ENCODE measurements at places on chromosomes 5 and 9.

DNA sequence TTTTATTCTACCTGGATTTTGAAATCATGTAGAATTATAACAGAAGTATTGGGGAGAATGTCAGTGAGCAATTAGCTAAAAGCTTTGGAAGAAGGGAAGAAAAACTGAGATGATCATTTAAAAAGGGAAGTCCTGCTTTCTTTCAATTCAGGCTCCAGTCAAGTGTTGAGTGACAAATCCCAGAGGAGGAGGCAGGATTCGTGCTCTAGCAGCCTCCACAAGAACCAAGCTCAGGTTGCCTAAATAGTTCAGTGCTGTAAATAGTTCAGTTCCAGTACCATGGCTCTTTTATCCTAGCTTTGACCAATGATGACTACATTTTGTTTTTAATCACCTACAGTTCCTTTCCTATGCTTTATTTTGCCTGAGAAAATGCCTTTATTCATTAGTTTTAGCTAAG lies 204.9 kb upstream of the NREP start:
- H3K36me3 ChIP-seq, result no peaks in the 10 kb centered on the region
- no peaks in the 10 kb centered on the region for H3K27me3 ChIP-seq
- H3K4me1 ChIP-seq, result no peaks in the 10 kb centered on the region
- no peak overlapping the region for H3K27ac ChIP-seq
- H3K4me3 ChIP-seq, result no peak overlapping the region

GRCh38 chr9:70881333-70881732 lies 240.1 kb downstream of the TRPM3 start:
- DNase-seq, result no peak
- H3K27me3 ChIP-seq, result no peaks in the 10 kb centered on the region
- no peaks in the 10 kb centered on the region for H3K4me1 ChIP-seq
- no peaks in the 10 kb centered on the region for H3K36me3 ChIP-seq
- H3K27ac ChIP-seq, result no peak overlapping the region
- no peak overlapping the region for H3K4me3 ChIP-seq

DNA sequence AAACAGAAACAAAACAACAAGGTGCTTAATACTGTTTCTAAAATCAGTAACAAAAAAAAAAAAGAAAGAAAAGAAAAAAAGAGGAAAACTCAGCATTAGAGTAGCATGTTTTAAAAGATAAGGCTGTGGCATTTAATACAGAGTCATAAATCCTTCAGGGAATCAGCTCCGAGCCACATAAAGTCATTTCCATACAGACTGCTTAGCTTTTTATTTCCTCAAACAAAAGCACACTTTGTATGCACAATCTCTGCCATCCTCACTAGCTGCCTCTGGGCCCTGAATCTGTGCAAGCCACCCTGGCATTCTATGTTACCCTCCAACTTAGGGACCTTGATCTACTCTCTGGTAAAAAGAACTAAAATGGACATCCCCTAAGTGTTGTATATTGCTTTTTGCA lies 87.6 kb downstream of the SEMA6A start:
- H3K27me3 ChIP-seq, result no peaks in the 10 kb centered on the region
- no peak overlapping the region for H3K4me3 ChIP-seq
- no peaks in the 10 kb centered on the region for H3K36me3 ChIP-seq
- no peaks in the 10 kb centered on the region for H3K4me1 ChIP-seq

- H3K27me3 ChIP-seq, result no peaks in the 10 kb centered on the region
- no peak for DNase-seq
- no peak overlapping the region for H3K27ac ChIP-seq
- H3K4me1 ChIP-seq, result no peaks in the 10 kb centered on the region
- H3K4me3 ChIP-seq, result no peak overlapping the region
Measured at GRCh38 chr5:9513827-9514226, 32.0 kb downstream of the SEMA5A start.

- no peak overlapping the region for H3K4me3 ChIP-seq
- H3K27me3 ChIP-seq, result no peaks in the 10 kb centered on the region
- no peaks in the 10 kb centered on the region for H3K36me3 ChIP-seq
- no peak for DNase-seq
- no peak overlapping the region for H3K27ac ChIP-seq
- no peaks in the 10 kb centered on the region for H3K4me1 ChIP-seq
Measured at GRCh38 chr5:145689235-145689634, 145.9 kb downstream of the PRELID2 start.

DNA sequence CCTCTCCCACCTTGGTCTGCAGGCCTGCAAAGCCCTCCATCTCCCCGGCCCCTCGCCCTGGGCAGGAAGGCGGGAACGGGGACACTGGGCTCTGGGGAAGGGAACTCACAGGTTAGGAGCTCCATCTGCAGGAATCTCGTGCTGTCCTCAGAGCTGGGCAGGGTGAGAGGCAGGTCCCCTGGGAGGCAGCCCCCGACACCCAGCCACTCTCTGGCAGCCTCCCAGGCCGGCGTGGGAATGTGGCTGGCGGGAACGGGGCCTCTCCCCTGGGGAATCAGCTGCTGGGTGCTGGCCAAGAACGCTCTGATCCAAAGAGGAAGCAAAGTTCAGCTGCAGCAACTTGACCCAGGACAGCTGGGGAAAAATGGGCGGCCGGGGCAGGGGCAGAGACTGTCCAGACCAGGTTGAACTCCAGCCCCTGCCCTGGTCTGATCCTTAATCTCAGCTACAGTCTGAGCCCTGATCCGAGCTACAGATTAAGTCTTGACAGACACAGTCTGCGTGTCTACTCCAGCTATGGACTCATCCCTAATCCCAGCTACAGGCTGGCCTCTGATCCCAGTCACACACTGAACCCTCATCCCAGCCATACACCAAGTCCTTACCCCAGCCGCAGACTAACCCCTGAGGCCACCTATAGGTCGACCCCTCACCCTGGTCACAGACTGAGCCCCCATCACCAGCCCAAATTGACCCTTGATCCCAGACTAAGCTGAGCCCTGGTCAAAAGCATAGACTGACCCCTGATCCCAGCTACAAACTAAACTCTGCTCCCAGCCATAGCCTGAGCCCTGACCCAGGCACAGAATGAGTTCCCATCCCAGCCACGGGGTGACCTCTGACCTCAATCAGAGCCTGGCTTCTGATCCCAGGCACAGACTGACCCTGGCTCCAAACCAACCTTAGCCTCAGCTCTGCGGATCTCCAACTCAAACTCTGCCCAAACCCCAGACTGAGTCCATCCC lies 37.3 kb upstream of the EGFL7 start:
- peak overlapping the region; percentile 27 for H3K27ac ChIP-seq
- no peaks in the 10 kb centered on the region for H3K27me3 ChIP-seq
- peak; percentile 73 for DNase-seq
- no peak overlapping the region for H3K4me3 ChIP-seq
- peaks cover 6% of the 10 kb centered on the region for H3K4me1 ChIP-seq

DNA sequence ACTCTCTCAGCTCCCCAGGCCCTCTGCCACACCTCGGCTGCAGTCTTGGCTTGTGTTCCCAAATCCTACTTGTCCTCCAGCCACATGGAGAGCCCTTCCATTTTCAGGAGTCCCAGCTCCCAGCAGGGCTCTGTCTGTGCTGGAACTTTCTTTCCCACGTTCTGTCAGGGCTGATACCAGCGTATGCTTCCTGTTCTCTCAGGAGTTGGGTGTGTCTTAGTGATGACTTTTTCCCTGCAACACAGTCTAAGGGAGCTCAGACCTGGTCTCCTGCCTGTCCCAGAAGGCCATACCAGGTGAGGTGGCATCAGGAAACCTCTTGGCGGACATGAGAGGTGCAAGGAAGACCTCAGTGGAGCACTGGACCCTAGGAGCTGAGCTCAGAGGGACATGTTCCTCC lies 226.5 kb downstream of the HSPA4 start:
- no peak for DNase-seq
- no peaks in the 10 kb centered on the region for H3K27me3 ChIP-seq
- no peak overlapping the region for H3K27ac ChIP-seq
- H3K36me3 ChIP-seq, result no peaks in the 10 kb centered on the region
- no peak overlapping the region for H3K4me3 ChIP-seq

DNA sequence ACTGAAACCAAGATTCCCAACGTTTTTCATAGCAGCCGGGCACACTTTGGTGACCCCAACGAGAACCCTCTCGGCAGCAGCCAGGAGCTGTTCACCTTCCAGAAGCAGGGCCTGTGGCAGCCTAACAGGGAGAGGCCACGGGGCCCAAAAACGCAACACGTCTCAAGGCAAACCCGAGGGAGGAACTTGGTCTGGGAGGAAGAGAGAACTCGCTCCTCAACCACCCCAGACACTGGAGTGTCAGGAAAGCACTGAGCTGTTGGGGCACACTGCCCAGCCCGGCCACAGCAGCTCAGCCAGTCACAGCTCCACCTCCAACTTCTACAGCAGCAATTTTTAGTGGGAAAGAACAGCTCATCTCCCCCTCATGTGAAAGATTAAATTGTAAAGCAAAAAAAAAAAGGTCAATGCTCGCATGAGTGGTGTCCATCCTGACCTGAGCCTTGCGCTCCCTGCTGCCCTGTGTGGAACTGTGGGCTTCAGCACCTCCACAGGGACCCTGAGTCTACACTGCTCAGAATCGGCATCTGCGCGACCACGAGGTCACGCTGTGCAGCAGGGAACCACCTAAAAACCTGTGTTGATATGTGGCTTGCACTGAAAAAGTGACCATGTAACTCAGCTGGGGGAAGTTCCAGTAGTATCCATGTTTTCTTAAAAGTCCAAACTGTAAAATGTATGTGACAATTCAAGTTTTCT lies 55.0 kb downstream of the IPPK start:
- H3K36me3 ChIP-seq, result no peaks in the 10 kb centered on the region
- peak overlapping the region; percentile 84 for H3K27ac ChIP-seq
- peaks cover 13% of the 10 kb centered on the region for H3K4me1 ChIP-seq
- DNase-seq, result no peak
- no peak overlapping the region for H3K4me3 ChIP-seq
- no peaks in the 10 kb centered on the region for H3K27me3 ChIP-seq

DNA sequence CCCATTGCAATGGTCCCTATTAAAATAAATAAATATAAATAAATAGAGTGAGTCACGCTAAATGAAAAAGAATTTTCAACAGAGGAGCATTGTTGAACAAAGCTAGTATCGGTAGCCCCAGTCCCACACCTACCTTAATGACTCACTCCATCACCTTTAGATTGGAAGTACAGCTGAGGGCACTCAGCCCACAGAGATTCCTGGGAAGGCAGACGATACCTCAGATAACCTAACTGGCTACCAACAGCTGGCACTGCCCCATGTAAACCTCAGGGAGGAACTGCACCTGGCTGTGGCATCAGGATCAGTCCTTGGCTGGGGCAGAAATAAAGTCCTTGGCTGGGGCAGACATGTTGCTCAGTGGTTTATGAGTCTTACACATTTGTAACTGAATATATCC lies 49.3 kb downstream of the SPRY4 start:
- no peaks in the 10 kb centered on the region for H3K4me1 ChIP-seq
- H3K27ac ChIP-seq, result no peak overlapping the region
- no peak overlapping the region for H3K4me3 ChIP-seq
- H3K36me3 ChIP-seq, result no peaks in the 10 kb centered on the region
- H3K27me3 ChIP-seq, result no peaks in the 10 kb centered on the region

GRCh38 chr5:64315778-64316177 lies 150.1 kb downstream of the RNF180 start:
- H3K4me3 ChIP-seq, result no peak overlapping the region
- H3K27me3 ChIP-seq, result no peaks in the 10 kb centered on the region
- H3K27ac ChIP-seq, result no peak overlapping the region
- H3K4me1 ChIP-seq, result no peaks in the 10 kb centered on the region
- H3K36me3 ChIP-seq, result no peaks in the 10 kb centered on the region

DNA sequence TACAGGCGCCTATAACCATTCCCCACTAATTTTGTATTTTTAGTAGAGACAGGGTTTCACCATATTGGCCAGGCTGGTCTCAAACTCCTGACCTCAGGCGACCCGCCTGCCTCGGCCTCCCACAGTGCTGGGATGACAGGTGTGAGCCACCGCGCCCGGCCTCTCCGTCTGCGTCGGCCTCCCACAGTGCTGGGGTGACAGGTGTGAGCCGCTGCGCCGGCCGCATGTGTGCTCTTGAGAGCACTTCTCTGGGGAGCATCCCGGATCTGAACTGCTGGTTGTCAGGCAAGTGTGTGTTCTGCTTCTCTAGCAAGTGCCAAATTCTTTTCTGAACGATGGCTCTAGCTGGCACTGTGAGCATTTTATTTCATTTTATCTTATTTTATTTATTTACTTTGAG lies 3.7 kb upstream of the ENTPD2 start:
- DNase-seq, result no peak
- peaks cover 5% of the 10 kb centered on the region for H3K27me3 ChIP-seq
- H3K4me1 ChIP-seq, result peaks cover 6% of the 10 kb centered on the region
- no peaks in the 10 kb centered on the region for H3K36me3 ChIP-seq
- H3K27ac ChIP-seq, result no peak overlapping the region

DNA sequence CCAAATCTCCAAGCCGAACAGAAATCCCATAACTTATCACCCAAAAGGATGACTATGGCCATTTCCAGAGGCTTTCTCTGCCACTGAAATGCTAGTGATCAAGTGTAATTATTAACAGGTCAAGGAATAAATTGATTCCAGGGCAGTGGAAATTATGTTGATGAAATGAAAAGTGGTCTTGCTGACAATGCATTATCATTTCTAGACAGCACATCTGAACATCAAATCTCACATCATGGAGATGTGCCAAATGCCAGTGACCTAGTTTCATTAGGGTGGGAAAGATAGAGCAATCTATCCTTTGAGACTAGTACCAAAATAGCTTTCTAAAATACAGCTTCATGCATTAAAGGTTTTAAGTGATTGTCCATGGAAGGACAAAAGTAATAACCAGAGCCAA lies 86.1 kb downstream of the AUH start:
- H3K4me3 ChIP-seq, result no peak overlapping the region
- no peaks in the 10 kb centered on the region for H3K27me3 ChIP-seq
- H3K27ac ChIP-seq, result no peak overlapping the region

- no peaks in the 10 kb centered on the region for H3K27me3 ChIP-seq
- no peak overlapping the region for H3K27ac ChIP-seq
- no peaks in the 10 kb centered on the region for H3K36me3 ChIP-seq
- no peak overlapping the region for H3K4me3 ChIP-seq
Measured at GRCh38 chr5:55895346-55895745, 44.2 kb downstream of the IL31RA start.

DNA sequence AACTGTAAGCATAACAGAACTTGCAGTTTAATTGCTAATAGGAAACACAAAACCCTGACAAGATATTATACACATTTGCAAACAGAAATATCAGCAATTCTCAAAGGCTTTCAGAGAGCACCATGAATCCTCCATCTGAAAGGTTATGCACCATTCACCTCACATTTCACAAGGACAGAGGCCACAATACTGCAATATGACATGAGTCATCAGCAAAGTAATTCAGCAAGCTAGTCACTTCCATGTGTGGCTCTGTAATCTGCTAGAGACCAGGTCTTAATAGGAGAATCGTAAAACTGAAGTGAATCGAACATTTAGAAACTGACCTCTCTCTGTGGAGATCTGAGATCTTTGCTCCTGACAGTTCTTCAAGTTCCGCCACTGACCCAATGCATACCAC lies 28.3 kb downstream of the IARS1 start:
- no peak overlapping the region for H3K4me3 ChIP-seq
- DNase-seq, result no peak
- H3K4me1 ChIP-seq, result no peaks in the 10 kb centered on the region
- H3K36me3 ChIP-seq, result no peaks in the 10 kb centered on the region

GRCh38 chr5:77946381-77947040 lies 170.4 kb upstream of the TBCA start:
- H3K4me1 ChIP-seq, result no peaks in the 10 kb centered on the region
- H3K27ac ChIP-seq, result no peak overlapping the region
- no peak for DNase-seq
